ENCODE measurements at places on chromosomes 6 and 20.

DNA sequence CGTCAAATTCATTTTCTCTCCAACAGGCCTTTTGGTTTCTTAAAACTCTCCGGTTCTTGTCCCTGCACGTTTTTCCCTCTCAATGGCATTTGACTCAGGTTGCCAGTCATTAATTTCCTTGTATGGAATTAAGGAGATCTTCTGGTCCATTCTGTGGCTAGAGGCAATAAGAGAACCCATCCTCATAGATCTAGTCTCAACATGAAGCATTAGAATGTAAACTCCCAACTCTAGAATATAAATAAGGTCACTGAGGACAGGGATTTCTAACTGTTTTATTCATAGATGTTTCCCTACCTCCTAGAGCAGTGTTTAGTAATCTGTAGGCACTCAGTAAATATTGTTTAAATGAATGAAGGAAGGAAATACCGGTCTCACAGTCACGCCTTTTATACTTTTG, 185.2 kb upstream of the FLRT3 start:
- no peak for DNase-seq

DNA sequence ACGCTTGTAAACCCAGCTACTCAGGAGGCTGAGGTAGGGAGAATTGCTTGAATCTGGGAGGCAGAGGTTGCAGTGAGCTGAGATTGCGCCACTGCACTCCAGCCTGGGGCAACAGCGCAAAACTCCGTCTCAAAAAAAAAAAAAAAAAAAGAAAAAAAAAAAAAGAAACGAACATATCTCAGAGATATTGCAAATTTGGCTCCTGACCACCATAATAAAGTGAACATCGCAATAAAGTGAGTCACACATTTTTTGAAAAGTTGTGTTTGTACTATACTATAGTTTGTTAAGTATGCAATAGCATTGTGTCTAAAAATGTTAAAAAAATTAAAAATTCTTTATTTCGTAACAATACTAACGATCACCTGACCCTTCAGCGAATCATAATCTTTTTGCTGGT, 13.3 kb downstream of the RSPH9 start:
- no peak for DNase-seq

GRCh38 chr20:11301699-11302098, 616.0 kb upstream of the BTBD3 start:
- no peak for DNase-seq

DNA sequence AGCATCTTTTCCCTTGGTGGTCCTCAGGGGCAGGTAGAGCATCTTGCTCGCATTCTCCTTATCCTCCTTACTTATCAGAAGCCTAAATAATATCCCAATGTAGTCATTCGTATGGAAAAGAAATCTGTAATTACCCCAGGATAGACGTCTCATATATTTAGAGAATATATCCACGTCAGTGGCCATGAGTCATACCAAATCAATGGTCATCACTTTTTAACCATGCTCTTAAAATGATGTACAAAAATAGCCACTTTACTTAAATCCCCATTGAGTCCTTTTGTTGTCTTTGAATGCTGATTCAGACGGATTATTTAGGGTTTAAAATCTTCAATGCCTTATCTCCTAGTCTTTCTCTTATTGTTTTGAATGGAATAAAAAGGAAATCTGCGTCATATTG, 231.7 kb upstream of the STXBP5 start:
- no peak for DNase-seq

GRCh38 chr20:1330075-1330830, 1.3 kb upstream of the SDCBP2 start:
- DNase-seq, result no peak

- no peak for DNase-seq
Observed at GRCh38 chr6:52548353-52548713, 28.5 kb downstream of the TRAM2 start.

- no peak for DNase-seq
Observed at GRCh38 chr6:10297832-10298231, 117.0 kb downstream of the TFAP2A start.

- DNase-seq, result peak; percentile 85
Observed at GRCh38 chr6:158853072-158853879, 34.1 kb upstream of the EZR start.

DNA sequence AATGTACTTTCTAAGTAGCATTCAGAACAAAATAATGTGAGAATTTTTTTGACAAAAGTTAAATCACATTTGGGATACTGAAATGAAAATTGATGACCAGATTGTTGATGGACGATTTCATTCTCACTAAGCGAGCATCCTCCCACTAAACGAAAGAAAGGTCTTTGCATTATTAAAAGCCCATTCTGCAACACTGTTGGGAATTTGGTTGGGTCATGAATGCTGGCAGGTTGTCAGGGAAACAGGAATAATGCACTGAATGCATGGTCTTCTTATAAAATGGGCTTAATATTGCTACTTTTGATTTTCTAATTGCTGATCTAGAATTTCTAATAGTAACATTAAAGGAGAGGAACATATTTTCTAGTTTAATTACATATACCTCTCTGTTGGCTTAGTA, 229.8 kb downstream of the NKAIN2 start:
- no peak for DNase-seq

DNA sequence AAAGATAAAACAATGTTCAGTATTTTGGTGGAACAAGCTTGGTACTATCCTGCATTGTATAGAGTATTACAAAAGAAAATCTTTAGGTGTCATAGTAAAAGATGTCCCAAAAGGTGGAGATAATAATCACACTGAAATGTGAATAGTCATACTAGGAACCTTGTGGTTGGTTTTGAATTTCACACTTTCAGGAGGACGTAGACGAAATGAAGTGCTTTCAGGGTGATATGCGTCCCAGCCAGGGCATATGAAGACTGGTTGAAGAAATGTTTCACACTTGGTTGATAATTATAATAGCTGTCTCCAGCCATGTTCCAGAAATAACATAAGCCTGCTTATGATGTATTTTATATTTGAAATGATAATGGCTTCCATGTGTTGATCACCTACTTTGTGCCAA, 60.4 kb downstream of the SCAND1 start:
- no peak for DNase-seq

DNA sequence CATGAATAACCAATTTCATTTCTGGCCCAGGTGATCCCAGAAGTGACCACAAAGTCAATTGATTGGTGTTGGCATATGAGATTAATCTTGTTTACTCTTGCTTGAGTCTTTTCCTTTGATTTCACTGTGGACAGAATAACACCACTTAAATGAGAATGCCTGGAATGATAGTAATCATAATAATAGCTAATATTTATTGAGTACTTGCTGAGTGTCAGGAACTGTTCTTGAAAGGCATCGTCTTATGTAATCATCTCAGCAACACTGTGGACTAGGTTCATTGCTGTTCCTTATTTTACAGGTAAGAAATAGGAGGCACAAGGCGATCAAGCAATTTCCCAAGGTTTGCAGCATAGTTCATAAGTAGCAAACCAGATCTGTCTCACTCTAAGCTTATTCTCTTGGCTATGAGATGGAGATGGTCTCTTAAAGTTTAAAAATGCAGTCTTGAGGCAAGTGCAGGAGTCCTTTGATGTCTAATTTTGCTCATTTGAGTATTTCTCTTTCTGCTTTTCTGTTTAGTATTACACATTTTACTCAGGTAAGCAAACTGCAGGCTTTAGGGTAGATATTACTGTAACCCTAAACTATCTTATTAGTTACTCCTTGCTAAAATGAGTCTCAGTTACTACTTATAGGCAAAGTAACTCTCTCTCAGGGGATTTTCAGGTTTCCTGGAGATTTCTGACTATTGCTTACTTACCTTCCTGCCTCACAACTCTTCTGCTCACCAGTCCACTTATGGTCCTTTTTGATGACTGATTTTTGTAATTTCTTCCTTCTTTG, 6.3 kb downstream of the ADGRG6 start:
- no peak for DNase-seq

DNA sequence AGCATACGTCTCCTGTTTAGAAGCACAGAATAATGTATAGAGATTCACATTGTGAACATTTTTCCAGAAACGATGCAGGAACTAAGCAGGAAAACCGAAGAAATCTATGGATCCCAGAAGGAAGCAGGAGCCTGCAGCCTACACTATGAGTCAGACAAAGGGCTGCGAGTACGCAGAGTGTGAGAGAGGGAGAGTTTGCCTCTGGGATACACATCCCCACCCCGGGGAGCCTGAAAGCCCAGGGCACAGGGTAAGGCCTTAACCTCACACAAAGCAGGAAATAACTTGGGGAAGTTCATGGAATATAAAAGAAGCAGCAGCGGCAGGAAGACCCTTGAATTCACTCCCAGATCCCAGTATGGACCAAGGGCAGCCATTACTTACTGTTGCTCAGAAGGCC, 842.1 kb upstream of the MANEA start:
- no peak for DNase-seq

- DNase-seq, result peak; percentile 77
Observed at GRCh38 chr6:722077-722524, 29.2 kb upstream of the EXOC2 start.

DNA sequence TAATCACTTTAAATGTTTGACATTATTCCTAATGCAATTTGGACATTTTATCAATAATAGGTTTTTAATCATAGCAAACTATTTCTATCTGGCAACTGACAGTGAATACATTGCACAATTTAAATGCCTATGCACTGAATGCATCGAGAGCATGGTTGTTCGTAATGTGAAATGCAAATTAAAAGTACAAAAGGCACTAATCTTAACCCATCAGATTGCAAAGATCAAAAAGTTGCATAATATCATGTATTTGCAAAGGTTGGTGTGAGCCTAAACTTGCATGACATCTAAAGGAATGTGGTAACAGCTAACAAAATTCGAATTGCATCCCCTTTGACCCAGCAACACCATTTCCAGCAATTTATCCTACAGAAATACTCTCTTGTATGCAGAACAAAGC, 469.9 kb upstream of the IRAK1BP1 start:
- no peak for DNase-seq

DNA sequence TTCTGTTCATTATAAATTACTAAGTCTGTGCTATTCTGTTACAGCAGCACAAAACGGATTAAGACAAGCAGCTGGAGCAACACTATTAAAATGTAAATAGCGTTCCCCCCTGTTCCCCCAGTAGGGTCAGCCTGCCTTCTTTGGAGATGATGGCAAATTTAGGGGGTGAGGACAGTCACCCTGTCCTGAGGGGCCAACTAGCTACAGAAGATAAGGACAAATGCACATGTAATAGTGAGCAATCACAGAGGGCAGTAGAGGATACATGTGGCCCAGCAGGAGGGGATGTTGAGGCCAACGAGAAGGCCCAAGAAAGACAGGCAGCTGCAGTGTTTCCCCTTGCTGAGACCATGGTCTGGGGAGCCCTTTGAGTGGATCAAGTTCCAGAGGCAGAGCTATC, 266.7 kb upstream of the CDYL start:
- no peak for DNase-seq

- DNase-seq, result no peak
Observed at GRCh38 chr6:149277621-149278020, 39.9 kb upstream of the TAB2 start.

GRCh38 chr6:90365002-90365401, 68.4 kb upstream of the BACH2 start:
- DNase-seq, result no peak

- DNase-seq, result no peak
Observed at GRCh38 chr6:100134297-100134696, 140.3 kb upstream of the MCHR2 start.

Measured in stimulated activated CD4-positive, alpha-beta T cell treated with anti-CD3 and anti-CD28 coated beads, Interleukin-4, amount 100 ng/mL, for 48 hours (primary cell).